ENCODE measurements at places on chromosomes 7 and 10. TPM values are rescaled to one million over a fixed set of nuclear protein-coding genes. Genes with fewer than 3 reads are reported as not detected.

TMEM273 gene
- total RNA-seq, result 17.0 TPM

HIF1AN gene
- total RNA-seq, result 40.0 TPM

VWDE gene
- total RNA-seq, result 0.09 TPM

CPA4 gene
- total RNA-seq, result 0.62 TPM

STAG3 gene
- 1.2 TPM for total RNA-seq

PRKG1 gene
- 94.5 TPM for total RNA-seq

CALML5 gene
- total RNA-seq, result not detected

CCDC3 gene
- total RNA-seq, result 189 TPM

STAMBPL1 gene
- 4.4 TPM for total RNA-seq

AS3MT gene
- total RNA-seq, result 1.2 TPM

SCD gene
- 14.9 TPM for total RNA-seq

CALD1 gene
- 1,514 TPM for total RNA-seq

DEPP1 gene
- total RNA-seq, result 58.8 TPM

SFMBT2 gene
- total RNA-seq, result 8.9 TPM

TEX47 gene
- not detected for total RNA-seq

NRCAM gene
- 1.7 TPM for total RNA-seq

ADRA2A gene
- total RNA-seq, result 6.6 TPM

PNLIPRP1 gene
- not detected for total RNA-seq

TAS2R41 gene
- total RNA-seq, result 0.46 TPM

GNGT1 gene
- not detected for total RNA-seq

RNF133 gene
- 0.76 TPM for total RNA-seq

RASA4B gene
- 12.1 TPM for total RNA-seq

NCF1 gene
- total RNA-seq, result 9.3 TPM

CALHM3 gene
- total RNA-seq, result not detected

ATOH7 gene
- total RNA-seq, result not detected

SPDYE11 gene
- not detected for total RNA-seq

LRIT1 gene
- total RNA-seq, result not detected

MMP21 gene
- 0.38 TPM for total RNA-seq

FAM200A gene
- 3.2 TPM for total RNA-seq

PDE6C gene
- total RNA-seq, result not detected

SKIDA1 gene
- total RNA-seq, result 0.33 TPM

BICC1 gene
- total RNA-seq, result 46.5 TPM

NEURL1 gene
- 0.37 TPM for total RNA-seq

PLEKHS1 gene
- total RNA-seq, result not detected

CFTR gene
- not detected for total RNA-seq

ANKRD7 gene
- total RNA-seq, result 0.93 TPM

PPP1R3A gene
- total RNA-seq, result not detected

R3HCC1L gene
- 8.4 TPM for total RNA-seq

NPFFR1 gene
- total RNA-seq, result not detected

PHF14 gene
- total RNA-seq, result 32.7 TPM

LLCFC1 gene
- not detected for total RNA-seq

COL17A1 gene
- total RNA-seq, result 0.48 TPM

SRGN gene
- total RNA-seq, result 144 TPM

NRAP gene
- 0.09 TPM for total RNA-seq

TNS3 gene
- 69.3 TPM for total RNA-seq

DNAJC1 gene
- total RNA-seq, result 24.4 TPM

LOXL4 gene
- 7.6 TPM for total RNA-seq

LRRN3 gene
- 1.3 TPM for total RNA-seq

ADAP1 gene
- total RNA-seq, result 17.8 TPM

ABCB4 gene
- 1.9 TPM for total RNA-seq

HOXA9 gene
- total RNA-seq, result 7.4 TPM

WNT8B gene
- total RNA-seq, result not detected

ELAPOR2 gene
- total RNA-seq, result 17.8 TPM

GIMAP7 gene
- 23.5 TPM for total RNA-seq

MKX gene
- 31.1 TPM for total RNA-seq

COL13A1 gene
- 0.48 TPM for total RNA-seq
